ENCODE measurements at places on chromosomes 11 and 22. TPM values are rescaled to one million over a fixed set of nuclear protein-coding genes. Genes with fewer than 3 reads are reported as not detected.

DNA sequence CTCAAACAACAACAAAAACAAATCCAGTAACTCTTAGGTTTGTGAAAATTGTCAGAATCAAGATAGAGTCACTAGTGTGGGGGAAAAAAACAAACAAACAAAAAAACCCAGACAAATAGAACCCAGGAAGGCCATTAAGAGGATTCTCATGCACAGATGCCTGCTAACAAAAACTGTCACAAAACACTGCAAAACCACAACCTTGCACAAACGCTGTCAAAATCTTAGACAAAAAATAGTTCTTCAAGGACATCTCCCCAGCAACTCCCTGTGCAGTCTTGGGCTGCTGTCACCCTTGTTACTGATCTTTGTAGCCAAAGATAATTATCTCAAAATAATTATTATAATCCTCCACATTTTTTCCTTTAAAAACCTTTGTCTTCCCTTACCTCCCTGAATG, 4.6 kb upstream of the ZBED5 start:
- peaks cover 8% of the 10 kb centered on the region for H3K4me1 ChIP-seq
- no peak overlapping the region for H3K4me3 ChIP-seq
- no peak for DNase-seq
- no peaks in the 10 kb centered on the region for H3K27me3 ChIP-seq
- no peak overlapping the region for H3K27ac ChIP-seq

DNA sequence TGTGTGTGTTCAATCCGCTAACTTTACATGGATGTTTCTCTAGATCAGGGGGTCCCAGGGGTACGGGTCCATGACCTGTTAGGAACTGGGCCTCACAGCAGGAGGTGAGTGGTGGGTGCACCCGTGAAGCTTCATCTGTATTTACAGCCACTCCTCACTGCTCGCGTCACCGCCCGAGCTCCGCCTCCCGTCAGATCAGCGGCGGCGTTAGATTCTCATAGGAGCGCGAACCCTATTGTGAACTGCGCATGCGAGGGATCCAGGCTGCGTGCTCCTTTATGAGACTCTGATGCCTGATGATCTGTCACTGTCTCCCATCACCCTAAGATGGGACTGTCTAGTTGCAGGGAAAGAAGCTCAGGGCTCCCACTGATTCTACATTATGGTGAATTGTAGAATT, 31.9 kb downstream of the MRGPRD start:
- H3K36me3 ChIP-seq: no peaks in the 10 kb centered on the region
- no peak overlapping the region for H3K27ac ChIP-seq
- no peak for DNase-seq
- H3K4me3 ChIP-seq: no peak overlapping the region
- no peaks in the 10 kb centered on the region for H3K4me1 ChIP-seq
- peaks cover 4% of the 10 kb centered on the region for H3K27me3 ChIP-seq

GRCh38 chr11:8719721-8720120, 37.1 kb downstream of the RPL27A start:
- peaks cover 4% of the 10 kb centered on the region for H3K4me1 ChIP-seq
- H3K36me3 ChIP-seq: no peaks in the 10 kb centered on the region
- no peak overlapping the region for H3K4me3 ChIP-seq
- peaks cover 20% of the 10 kb centered on the region for H3K27me3 ChIP-seq
- H3K27ac ChIP-seq: no peak overlapping the region

DNA sequence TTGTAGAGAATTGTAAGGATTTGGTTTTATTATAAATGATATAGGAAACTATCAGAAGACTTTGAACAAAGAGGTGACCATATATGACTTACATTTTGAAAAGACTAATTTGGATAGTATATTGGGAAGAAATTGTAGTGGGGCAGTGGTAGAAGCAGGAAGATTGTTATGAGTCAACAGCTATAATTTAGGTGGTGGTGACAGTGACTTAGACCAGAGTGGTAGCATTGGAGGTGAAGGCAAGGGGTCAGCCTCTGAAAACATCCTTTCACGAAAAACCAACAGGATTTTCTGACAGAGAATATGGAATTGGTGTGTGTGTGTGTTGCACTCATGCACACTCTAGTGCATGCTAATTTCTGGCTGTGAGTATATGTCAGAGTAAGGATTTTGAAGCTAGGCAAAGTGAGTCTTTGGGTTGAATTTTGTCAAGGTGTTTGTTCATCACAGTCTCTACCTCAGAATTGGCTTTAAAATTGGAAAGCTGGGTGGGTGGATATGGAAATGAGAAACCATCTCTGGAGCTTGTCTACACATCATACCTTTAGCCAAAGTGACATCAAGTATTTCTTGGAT, 8.2 kb upstream of the HBE1 start:
- H3K4me3 ChIP-seq: no peak overlapping the region
- H3K27ac ChIP-seq: no peak overlapping the region
- H3K36me3 ChIP-seq: no peaks in the 10 kb centered on the region
- no peak for DNase-seq
- H3K4me1 ChIP-seq: no peaks in the 10 kb centered on the region

DNA sequence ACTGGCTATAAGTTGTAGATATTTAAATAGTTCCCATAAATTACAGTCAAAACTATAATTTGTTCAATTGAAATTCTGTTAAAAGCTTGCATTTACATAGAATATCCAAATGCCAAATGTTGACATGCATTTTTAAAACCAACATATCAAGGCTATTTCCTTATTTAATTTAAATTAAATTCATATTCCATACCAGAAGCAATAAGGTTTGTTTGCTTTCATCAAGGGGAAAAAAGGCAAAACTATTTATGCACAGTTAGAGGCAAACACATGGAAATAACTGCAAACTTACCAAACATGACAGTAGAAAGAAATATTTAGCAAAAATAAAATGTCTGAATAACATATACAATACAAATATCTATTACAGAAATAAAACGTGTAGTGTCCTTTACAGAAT, 1581.2 kb upstream of the TENM4 start:
- no peak overlapping the region for H3K27ac ChIP-seq
- H3K4me1 ChIP-seq: no peaks in the 10 kb centered on the region
- no peaks in the 10 kb centered on the region for H3K27me3 ChIP-seq
- no peak overlapping the region for H3K4me3 ChIP-seq
- H3K36me3 ChIP-seq: no peaks in the 10 kb centered on the region

DNA sequence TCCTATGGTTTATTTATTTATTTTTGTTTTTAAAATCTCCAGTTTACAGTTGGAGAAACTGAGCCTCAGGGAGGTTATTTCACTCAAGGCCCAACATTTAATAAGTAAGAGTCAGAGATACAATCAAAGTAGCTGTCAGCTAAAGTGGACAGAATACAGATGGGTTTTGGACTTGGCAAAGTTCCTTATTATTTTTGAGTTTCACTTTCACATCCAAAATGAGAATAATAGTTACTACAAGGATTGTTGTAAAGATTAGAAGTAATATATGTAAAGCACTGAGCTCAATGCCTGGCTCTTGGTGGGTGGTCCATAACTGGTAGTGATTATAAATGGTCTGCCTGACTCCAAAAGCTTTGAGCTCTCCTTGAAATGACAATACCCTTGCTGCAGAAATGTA, 87.5 kb upstream of the SESN3 start:
- no peaks in the 10 kb centered on the region for H3K4me1 ChIP-seq
- no peaks in the 10 kb centered on the region for H3K27me3 ChIP-seq

DNA sequence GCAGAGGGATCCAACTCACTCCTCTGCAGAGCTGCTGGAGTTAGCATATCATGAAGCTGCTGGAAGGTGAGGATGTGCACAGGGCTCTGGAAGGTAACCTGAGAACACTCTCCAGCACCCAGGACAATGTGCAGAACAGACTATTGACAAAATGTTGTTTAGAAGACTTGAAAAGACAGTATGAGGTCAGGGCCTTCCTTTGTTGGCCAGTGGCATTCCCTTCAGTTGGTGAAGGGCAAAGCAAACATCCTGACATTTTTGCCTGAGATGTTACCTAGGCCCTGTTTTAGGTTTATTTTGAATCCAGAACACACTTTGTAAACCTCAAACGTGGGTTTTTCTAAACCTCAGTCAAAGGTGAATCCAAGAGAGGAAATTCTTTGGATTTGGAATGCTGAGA, 67.8 kb downstream of the DEPDC5 start:
- no peaks in the 10 kb centered on the region for H3K27me3 ChIP-seq
- H3K36me3 ChIP-seq: peaks cover 72% of the 10 kb centered on the region
- H3K27ac ChIP-seq: no peak overlapping the region
- H3K4me3 ChIP-seq: no peak overlapping the region
- no peak for DNase-seq

- peaks cover 8% of the 10 kb centered on the region for H3K27me3 ChIP-seq
- no peaks in the 10 kb centered on the region for H3K36me3 ChIP-seq
- DNase-seq: no peak
- no peak overlapping the region for H3K27ac ChIP-seq
- H3K4me3 ChIP-seq: no peak overlapping the region
Measured at GRCh38 chr22:26241361-26241760, 72.1 kb downstream of the SEZ6L start.

EIF3F gene
- 364 TPM for total RNA-seq

Data from T-cell (primary cell).